CD4-positive, alpha-beta T cell treated with Interleukin-1 beta for 1 hour (primary cell): ENCODE measurements at places on chromosomes 11 and 22.
A peak's percentile ranks its signal among the peaks of the same experiment; 100 is the strongest.

GRCh38 chr11:111939836-111940604 is 2.9 kb downstream of the DIXDC1 start:
- no peak for DNase-seq

DNA sequence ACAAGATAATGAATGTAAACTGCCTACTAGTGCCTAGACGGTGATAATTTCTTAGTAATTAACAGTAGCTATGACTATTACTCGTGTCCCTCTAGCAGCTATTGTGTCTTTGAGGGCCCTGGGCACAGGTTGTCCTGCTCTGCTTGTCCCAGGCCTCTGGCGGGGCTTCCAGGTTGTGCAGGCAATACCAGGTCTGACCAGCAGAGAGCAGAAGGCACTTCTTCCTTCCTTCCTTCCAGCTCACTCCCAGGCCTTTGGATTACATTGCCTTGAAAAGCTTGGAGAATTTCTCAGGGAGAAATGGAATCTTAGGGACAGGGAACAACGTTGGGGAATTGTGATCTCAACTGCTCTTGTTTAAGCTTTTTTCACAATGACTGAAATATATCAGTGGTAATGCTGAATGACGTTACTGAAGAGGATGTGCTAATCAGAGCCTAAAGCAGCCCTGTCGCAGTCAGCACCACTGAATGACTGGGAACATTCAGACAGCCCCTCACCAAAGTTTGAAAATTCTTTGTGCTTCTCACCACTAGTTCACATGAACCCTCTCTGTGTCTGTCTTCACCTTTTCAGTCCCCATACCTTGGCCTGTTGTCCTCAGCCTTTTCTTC is 8.4 kb upstream of the CCKBR start:
- DNase-seq = peak; percentile 42

DNA sequence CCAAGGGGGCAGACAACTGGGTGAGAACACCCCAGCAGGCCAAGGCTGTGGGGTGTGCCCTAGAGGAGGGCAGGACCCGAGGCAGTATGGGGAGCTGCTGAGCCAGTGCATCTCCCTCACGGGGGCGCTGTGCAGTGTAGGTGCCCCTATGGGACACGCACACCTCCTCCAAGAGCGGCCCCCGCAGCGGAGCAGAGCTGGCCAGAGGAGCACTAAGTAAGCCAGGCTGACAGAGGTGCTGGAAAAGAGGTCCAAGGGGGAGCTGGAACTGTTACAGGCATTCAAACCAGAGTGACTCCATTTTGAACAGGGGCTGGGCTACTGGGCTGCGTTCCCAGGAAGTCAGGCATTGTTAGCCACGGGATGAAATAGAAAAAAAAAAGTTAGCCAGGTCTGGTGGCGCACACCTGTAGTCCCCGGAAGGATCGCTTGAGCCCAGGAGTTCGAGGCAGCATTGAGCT is 41.8 kb downstream of the TST start:
- peak; percentile 86 for DNase-seq

DNA sequence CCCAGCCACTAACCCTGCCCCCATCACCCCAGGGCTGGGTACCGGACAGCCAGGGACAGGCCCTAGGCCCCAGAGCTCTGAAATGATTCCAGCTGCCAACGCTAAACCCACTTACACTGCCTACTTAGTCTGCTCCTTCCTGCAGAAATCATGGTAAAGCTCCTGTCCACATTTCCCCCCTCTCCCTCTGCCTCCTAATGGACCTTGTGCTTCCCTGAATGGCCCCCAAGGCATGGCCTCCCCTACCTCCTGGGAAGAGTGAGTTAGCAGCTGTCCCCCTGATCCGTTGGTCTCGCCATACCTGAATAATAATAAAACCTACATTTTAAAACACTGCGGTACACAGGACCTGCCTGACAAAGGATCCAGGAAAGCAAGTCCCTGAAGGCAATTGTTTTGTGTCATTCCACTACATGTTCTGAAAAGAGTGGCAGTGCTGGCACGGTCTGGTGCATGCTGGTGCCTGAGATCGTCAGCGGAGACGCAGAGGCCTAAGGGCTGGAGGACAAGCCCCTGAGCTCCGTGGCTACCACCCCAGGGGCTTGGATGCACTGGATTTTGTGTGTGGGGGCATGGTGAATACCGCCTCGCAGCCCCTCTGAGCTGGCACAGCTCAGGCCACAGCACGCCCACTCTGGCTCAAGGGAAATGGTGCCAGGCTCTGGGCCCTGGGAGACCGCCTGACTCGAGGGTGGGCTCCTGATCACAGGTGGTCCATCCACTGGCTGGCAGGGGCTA is 186.3 kb downstream of the CTTN start:
- no peak for DNase-seq

DNA sequence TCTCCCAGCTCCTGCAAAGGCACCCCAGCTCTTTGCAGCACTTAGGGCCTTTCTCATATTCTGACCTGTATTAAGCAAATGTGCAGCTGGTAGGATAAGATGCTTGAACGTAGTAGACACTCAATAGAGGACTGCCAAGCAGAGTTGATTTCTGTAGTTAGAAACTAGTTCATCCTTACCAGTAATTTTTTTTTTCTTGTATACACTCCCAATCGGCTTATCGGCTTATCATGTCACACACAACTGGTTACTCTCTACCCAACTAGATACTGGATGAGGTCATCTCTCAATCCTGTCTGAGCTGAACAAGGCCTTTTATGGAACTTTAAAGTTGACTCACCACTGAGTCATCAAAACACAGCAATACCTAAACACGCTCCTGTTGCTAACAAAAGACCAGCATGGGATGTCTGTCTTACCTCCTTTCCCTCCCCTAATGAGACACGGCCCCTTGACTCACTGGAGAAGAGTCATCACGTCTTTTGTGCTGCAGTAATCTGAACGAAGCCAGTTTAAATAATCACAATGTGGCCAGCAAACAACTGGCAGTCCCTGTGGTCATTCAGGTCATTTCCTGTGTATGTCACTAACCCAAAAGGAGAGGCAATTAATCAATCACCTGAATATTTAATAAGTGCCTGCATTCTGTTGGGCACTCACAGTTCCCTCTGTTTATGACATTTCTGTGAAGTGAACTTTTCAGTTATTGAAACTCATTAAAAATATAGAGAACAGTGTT is 7.5 kb upstream of the WEE1 start:
- peak; percentile 45 for DNase-seq

- DNase-seq = no peak
Measured at GRCh38 chr11:79092791-79093353, 348.0 kb downstream of the TENM4 start.

DNA sequence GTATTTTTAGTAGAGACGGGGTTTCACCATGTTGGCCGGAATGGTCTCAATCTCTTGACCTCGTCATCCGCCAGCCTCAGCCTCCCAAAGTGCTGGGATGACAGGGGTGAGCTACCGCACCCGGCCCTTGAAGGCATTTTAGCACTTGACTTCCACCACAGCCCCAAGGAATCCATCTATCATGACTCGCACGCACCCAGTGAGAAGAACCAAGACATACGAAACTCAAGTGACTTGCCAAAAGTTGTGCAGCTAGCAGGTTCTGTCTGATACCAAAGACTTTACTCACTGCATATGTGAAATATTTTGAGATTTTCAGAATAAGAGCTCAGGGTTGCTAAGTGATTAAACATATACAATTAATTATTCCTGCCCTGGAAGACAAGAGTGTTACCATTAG is 21.0 kb downstream of the FLI1 start:
- no peak for DNase-seq

- DNase-seq = no peak
Measured at GRCh38 chr11:124113890-124114289, 1.4 kb upstream of the VWA5A start.

DNA sequence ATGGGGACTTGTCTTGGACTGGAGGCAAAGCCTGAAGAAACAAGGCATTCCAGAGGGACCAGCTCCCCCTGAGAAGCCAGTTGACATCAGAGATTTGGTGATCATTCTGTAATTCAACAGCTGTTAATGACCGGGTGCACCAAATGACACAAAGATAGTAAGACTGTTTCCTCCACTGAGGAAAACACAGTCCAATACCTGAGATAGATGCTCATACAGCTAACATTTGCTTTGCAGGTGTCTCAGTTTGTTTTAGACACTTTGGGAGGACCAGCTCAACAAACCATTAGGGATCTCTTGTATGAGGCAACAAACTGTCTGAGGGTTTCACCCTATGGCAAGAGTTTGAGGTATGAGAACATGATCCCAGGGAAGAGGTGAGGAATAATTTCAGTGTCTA is 237.2 kb upstream of the PLET1 start:
- DNase-seq = no peak

GRCh38 chr11:65478388-65479183 is 20.3 kb upstream of the MALAT1 start:
- no peak for DNase-seq

- DNase-seq = no peak
Measured at GRCh38 chr11:62383822-62384221, 35.0 kb upstream of the SCGB1A1 start.

GRCh38 chr11:44785856-44786607 is 59.3 kb downstream of the TSPAN18 start:
- DNase-seq = no peak

DNA sequence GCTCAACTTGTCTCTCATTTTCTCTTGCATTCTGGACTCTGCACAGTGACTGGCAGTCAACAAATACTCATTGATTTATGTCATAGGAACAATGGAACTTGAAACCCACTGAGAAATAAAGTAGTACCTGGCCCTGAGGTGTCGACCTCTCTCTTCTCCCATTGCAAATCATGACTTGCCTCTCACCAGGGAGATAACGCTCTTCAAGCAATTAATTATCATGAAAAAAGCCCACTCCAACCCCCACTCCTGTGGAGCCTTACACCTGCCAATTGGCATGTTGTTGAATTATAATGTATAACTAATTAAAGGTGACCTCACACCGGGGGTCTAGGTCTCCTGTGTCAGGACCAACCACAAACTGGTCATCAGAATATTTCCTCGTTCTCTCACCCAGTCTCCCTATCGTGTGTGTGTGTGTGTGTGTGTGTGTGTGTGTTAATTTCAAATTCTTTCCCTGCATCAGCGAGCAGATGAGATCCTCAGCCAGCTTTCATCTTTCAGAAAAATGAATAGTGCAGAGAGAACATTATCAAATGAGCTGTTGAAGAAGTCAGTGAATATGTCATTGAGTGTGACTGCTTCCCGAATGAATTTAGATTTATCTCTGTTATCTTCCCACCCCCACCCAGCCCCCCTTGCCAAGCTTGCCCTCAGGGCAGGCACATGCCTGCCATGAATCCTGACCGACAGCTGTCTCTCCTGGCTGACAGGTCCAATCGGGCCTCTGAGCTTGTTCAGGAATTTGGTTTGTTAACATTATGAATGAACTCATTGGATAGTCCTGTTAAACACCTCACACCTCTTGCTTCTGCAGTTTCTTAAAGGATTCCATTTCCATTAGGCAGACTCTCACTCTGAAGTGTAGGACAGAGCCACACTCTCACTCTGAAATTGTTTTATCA is 357.4 kb downstream of the INSC start:
- DNase-seq = no peak

DNA sequence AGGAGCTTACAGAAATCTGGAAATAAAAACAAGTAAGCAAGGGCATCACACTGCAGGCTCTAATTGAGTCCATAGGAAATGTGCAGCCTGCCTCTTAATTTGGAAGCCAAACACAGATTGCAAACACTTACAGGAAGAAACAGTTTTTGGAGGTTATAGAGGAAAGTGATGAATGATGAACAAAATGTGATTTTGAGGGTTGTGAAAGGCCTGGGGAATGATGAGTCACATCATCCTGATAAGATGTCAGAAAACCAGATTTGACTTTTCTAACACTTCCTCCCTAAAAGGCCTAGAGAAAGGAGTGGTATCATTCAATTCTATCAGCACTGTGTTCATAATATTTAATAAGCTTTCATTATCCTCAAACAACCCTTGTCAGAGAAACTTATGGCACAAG is 96.6 kb upstream of the POU2AF2 start:
- DNase-seq = no peak

GRCh38 chr22:19226428-19226827 is 47.9 kb upstream of the SLC25A1 start:
- no peak for DNase-seq

GRCh38 chr11:126277780-126278179 is 5.1 kb upstream of the TIRAP start:
- no peak for DNase-seq

GRCh38 chr22:29351042-29351441 is 35.5 kb upstream of the RASL10A start:
- no peak for DNase-seq

GRCh38 chr11:65425105-65425970 is 2.7 kb downstream of the NEAT1 start:
- peak; percentile 94 for DNase-seq

DNA sequence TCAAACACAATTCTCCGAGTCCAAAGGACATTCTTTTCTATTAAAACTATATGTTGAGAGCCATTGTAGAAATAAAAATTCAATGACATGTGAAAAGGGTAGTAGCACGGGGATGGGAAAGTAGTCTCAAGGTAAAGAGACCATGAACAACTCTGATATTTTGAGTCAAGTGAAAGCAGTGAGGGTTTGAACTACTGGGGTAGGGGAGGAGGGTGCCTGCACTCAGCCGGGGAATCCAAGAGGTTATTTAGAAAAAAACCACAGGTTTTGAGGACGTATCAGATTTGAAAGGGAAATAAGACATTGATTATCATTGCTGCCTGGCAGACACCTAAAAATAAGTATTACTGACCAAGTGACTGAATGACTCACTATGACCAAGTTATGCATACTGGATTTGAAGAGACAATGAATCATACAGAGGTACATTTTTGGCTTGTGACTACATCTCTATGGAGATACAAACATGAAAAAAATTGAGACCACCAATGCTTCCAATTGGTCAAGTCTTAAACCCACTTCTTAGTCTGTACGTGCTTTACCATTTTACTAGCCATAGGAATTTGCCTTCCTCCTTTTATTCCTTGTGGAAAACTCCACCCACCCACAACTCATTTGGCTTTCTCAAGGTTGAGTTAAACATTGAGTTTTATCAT is 2.2 kb upstream of the OR52H1 start:
- no peak for DNase-seq

- no peak for DNase-seq
Measured at GRCh38 chr11:101584655-101585054, 848 bp upstream of the TRPC6 start.

- DNase-seq = no peak
Measured at GRCh38 chr11:45881708-45882368, 3.6 kb upstream of the MAPK8IP1 start.
